Right cardiac atrium (tissue), 5 donors: ENCODE measurements at places on chromosomes 2 and 18. TPM values are rescaled to one million over a fixed set of nuclear protein-coding genes. Genes with fewer than 3 reads are reported as not detected.

The USP37 gene
- 6.8 TPM for total RNA-seq

The MROH2A gene
- total RNA-seq = not detected

- no peak for DNase-seq
Observed at GRCh38 chr2:137764646-137765045, 199.6 kb upstream of the HNMT start.

DNA sequence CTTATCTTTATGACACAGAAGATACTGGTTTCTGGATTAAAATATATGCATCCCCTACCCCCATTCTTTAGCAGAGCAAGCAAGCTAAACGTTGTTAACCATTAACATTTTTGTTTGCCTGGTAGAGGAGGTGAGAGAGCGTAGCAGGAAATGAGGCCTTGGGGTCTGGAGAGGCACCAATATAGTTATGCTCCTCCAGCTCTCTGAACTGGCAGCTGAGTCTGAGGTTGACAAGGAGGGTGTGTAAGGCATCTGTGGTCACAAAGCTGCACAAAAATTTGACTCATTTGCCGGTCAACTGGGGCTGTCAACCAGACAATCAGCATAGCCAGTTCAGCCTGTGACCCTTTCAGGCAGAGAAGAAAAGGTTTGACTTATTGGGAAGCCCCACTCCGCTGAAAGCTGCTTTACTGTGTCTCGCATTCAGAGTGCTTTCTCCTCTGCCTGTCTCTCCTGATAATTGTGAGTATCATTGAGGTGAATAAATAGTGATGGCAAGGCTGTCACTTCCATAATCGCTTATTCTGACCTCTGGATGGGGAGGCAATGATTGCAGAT is 647.5 kb upstream of the SETBP1 start:
- DNase-seq = no peak

DNA sequence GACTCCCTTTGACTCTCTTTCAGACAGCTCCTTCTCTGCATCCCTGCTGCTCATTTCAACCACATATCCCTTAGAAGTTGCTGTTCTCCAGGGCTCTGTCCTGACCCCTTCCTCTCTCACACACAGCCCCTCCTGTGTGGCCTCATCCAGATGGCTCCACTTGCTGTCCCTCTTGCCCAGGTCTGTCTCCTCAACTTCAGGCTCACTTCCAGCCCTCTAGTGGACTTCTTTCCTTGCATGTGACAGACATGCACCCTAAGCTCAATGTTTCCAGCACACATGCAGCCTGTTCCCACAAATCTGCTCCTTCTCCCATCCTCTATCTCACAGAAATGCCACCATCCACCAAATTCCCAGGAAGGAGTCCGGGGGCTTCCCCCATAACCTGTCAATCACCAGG is 9.0 kb upstream of the MRPL19 start:
- DNase-seq = no peak

DNA sequence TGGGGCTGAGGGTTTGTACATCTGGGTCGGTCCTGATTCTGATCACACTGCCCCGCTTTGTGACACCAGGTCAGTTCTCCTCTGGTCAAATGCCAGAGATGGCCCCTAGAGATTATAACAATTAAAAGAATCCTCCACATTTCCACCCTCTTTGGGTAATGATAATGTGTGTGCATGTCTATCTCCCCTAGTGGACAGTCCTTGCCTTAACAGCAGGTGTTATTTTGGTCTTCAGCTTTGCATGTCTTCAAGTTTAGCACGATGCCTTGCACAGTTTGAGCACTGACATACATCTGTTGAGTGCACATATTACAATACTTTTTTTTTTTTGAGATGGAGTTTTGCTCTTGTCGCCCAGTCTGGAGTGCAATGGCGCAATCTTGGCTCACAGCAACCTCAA is 25.7 kb upstream of the COX7A2L start:
- no peak for DNase-seq

- no peak for DNase-seq
Observed at GRCh38 chr2:150802635-150803034, 315.2 kb upstream of the RND3 start.
